ENCODE measurements at places on chromosomes 13 and 19.

- no peaks in the 10 kb centered on the region for H3K4me1 ChIP-seq
- no peak within 1 kb of the TSS for H3K4me3 ChIP-seq
- H3K36me3 ChIP-seq, result no peaks in the 10 kb centered on the region
- no peak within 1 kb of the TSS for H3K27ac ChIP-seq
- DNase-seq, result no peak
- H3K27me3 ChIP-seq, result peaks cover 36% of the 10 kb centered on the region
Observed at GRCh38 chr19:40990972-40991381, at the start of gene CYP2B6. Gene CYP2B6, plus strand, starts transcription at chr19:40991282. Its CDS starts 24 bp downstream, at chr19:40991306.

DNA sequence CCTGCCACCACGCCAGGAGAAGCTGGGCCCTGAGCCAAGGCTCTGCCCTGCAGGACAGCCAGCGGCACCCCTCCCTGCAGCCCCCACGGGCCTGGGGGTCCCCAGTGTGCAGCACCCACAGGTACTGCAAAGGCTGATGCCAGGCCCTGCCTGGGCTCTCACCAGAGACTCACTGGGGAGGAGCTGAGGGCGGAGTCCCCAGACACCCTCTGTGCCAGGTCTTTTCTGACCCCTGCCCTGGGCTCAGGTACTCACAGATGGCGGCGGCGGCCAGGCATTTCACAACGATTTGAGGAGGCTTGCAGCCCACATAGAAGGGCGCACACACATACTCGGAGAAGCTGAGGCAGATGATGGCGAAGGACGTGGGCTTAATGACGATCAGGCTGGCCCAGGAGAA is 5.7 kb downstream of the SLC7A9 start:
- H3K27me3 ChIP-seq, result peaks cover 7% of the 10 kb centered on the region
- no peak for DNase-seq
- no peak overlapping the region for H3K4me3 ChIP-seq

DNA sequence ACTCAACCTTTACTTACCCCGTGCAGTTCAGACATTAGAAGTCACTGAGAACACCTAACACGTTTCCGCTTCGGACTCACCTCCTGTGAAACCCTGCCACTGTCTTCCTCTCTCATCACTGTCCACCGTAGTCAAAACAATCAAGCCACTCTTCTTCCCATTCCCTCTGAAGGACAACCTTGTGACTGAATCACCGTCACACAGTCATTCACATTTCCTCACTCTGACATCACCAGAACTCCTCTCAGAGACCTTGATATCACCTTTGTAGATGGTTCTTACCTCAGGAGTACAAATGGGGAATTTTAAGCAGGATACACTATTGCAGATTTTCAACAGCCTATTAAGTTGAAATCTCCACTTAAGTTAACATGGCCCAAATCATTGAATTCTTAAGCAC is 1.3 kb upstream of the KBTBD6 start:
- H3K4me1 ChIP-seq, result peaks cover 32% of the 10 kb centered on the region
- H3K36me3 ChIP-seq, result peaks cover 9% of the 10 kb centered on the region
- peak overlapping the region; percentile 96 for H3K4me3 ChIP-seq
- H3K27ac ChIP-seq, result no peak overlapping the region
- H3K27me3 ChIP-seq, result no peaks in the 10 kb centered on the region
- no peak for DNase-seq

- H3K4me3 ChIP-seq, result no peak overlapping the region
- no peak for DNase-seq
- H3K27ac ChIP-seq, result no peak overlapping the region
- peaks cover 37% of the 10 kb centered on the region for H3K4me1 ChIP-seq
Observed at GRCh38 chr19:29971648-29972047, 29.6 kb downstream of the URI1 start.

DNA sequence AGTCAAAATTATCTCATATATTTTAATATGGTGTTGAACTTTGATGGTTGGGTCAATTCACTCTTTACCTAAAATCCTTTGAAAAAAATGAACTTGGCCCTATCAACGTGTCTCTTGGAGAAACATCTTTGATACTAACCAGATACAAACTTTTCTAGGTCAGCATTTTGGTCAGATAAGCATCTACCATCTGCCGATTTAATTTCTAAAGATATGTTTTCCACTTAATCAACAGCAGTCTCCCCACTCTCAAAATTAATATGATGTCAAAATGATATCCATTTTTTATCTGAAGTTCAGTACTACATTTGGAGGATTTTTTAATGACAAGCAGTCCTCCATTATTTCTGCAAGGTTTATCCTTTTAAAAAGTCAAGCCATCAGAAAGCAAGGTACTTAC is 288.8 kb downstream of the DIAPH3 start:
- no peaks in the 10 kb centered on the region for H3K36me3 ChIP-seq
- no peak overlapping the region for H3K27ac ChIP-seq
- H3K27me3 ChIP-seq, result no peaks in the 10 kb centered on the region
- no peak for DNase-seq
- H3K4me1 ChIP-seq, result no peaks in the 10 kb centered on the region

- no peak for DNase-seq
- no peak overlapping the region for H3K4me3 ChIP-seq
- H3K4me1 ChIP-seq, result peaks cover 7% of the 10 kb centered on the region
- H3K27ac ChIP-seq, result no peak overlapping the region
- H3K36me3 ChIP-seq, result no peaks in the 10 kb centered on the region
Observed at GRCh38 chr19:33039108-33039599, 25.5 kb downstream of the RHPN2 start.

DNA sequence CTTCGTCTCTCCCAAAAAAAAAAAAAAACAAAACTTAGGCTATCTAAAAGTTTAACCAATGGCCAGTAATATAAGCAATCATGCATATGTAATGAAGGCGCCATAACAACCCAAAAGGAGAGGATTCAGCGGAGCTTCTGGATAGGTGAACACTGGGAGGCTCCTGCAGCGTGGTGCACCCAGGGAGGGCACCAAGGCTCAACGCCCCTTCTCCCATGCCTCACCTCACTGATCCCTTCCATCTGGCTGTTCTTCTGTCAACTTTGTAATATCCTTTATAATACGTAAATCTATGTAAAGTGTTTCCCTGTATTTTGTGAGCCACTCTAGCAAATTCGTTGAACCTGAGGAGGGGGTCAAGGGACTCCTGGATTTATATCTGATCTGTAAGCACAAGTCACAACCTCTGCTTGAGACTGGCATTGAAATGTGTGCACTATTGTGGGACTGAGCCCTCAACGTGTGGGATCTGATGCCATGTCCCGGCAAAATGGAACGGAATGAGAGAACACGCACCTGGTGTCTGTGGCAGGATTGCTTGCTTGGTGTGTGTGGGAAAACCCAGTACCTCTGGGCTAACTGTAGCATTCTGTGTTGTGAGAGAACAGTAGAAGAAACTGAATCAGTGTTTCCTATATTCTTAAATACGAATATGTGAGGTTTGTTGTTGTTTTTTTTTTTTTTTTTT is 521 bp upstream of the ZNF665 start:
- H3K27ac ChIP-seq, result peak overlapping the region; percentile 87
- no peak for DNase-seq
- H3K4me3 ChIP-seq, result peak overlapping the region; percentile 95
- no peaks in the 10 kb centered on the region for H3K27me3 ChIP-seq

GRCh38 chr19:55358943-55359908 is 3.8 kb downstream of the GARIN5B start:
- H3K36me3 ChIP-seq, result no peaks in the 10 kb centered on the region
- H3K4me1 ChIP-seq, result peaks cover 2% of the 10 kb centered on the region
- no peak overlapping the region for H3K4me3 ChIP-seq
- no peak overlapping the region for H3K27ac ChIP-seq

DNA sequence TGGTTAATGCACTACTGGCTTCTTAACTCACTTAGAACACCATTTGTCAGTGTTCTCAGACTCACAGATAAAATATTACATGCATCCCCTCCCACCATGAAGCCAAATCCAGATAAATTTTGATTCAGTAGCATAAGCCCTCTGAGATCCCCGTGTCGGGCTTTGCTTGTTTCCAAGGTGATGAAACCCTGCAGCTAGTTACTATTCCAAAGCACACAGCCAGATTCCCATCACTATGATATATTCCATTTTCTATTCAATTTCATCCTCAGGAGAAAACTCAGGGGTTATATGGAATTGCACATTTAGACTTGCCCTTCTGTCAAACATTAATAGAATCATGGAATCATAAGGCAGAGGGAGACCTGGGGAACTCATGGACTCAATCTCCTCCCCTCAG is 9.4 kb upstream of the FAM124A start:
- H3K27ac ChIP-seq, result no peak overlapping the region
- no peaks in the 10 kb centered on the region for H3K36me3 ChIP-seq
- H3K4me3 ChIP-seq, result no peak overlapping the region
- DNase-seq, result no peak
- no peaks in the 10 kb centered on the region for H3K4me1 ChIP-seq
- H3K27me3 ChIP-seq, result peaks cover 81% of the 10 kb centered on the region

GRCh38 chr19:49596954-49597702 is 6.1 kb downstream of the PRR12 start:
- DNase-seq, result no peak
- H3K27ac ChIP-seq, result peak overlapping the region; percentile 57
- peaks cover 38% of the 10 kb centered on the region for H3K36me3 ChIP-seq
- H3K27me3 ChIP-seq, result no peaks in the 10 kb centered on the region
- H3K4me3 ChIP-seq, result no peak overlapping the region

DNA sequence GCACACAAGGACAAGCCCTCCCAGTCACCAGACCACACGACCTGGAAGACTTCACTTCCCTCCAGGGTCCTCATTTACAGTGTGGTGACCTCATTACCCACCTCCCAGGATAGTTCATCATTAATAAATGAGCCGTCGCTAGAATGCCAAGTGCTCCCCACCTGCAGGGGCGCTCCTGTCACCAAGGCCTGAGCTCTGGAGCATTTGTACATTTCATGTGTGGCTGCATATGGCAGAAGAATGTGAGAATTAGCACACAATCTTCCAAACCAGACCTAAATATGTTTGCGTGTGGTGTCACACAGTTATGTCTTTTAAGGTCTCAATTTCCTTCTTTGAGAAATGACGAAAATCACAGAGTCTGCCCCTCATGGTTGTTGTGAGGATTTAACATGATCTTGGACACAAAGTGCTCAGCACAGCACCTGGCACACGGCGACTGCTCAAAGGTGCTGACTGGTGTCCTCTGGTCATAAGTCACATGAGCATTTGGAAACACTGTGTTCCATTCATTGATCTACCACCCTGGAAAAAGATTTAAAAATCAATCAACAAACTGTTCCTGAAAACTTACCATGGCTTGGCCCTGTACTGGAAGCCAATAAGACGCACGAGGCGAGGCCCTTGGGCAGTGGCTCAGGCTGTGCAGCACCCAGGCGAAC is 150.6 kb upstream of the SPACA7 start:
- H3K27me3 ChIP-seq, result peaks cover 18% of the 10 kb centered on the region
- H3K4me1 ChIP-seq, result no peaks in the 10 kb centered on the region
- no peak overlapping the region for H3K27ac ChIP-seq
- H3K36me3 ChIP-seq, result no peaks in the 10 kb centered on the region
